ENCODE measurements at places on chromosomes 5 and 9.

- DNase-seq: no peak
Observed at GRCh38 chr5:65366655-65367054, 115.1 kb downstream of the ADAMTS6 start.

DNA sequence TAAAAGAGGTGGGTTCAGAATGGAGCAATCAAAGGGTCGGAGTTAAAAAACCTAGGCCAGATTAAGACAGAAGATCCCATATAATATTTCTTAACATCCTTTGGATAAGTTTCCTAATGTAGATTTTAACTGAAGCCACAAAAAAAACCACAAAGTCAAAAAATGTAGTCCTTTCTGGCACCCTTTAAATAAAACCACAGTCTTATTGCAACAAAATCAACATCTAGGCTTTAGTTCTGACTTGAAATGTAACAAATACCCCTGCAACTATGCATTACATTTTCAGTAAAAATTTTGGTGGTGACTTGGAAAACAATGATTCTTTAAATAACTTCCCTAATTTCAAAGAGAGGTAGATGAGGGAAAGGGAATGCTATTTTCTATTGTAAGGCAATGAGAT is 109.2 kb downstream of the PSAT1 start:
- DNase-seq: no peak

DNA sequence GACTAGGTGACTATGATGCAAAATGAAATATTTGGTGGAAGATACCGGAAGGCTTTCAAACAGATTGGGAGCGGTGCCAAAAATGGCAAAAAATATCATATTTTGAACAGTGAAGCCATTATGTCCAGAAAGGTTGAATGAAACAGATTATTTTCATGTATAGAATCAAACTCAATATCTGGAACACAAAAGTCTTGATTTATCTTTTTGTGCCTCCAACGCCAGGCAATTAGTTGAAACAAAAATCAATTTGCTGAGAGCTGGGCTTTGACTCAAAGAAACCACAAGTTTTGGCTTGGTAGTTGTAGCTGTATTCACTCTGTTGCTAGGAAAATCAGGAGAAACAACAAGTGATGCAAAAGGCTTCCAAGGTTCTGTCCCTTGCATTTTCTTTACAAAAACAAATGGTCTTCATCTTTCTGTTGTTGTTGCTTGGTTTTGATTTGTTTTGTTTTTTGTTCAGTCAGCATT is 421.7 kb upstream of the TYRP1 start:
- DNase-seq: no peak

DNA sequence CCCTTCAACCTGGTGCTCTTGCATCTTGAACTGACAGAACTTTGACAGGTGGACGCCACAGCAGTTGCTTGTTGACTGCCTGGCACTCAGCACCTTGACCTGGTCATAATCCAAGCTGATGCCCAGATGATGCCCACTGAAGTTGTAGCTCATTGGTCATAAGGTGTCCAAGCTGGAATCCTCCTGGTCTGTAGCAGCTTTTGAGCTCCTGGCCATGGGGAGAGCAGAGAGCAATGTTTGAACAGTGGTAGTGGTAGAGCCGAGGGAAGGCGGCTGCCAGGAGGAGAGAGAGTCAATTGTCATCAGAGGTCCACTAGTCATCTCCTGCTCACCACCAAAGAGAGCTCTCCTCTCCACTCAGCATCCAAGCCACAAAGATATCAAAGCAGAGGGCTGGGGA is 23.3 kb downstream of the CSF2 start:
- no peak for DNase-seq

- DNase-seq: no peak
Observed at GRCh38 chr5:8381972-8382371, 513.0 kb downstream of the MTRR start.

DNA sequence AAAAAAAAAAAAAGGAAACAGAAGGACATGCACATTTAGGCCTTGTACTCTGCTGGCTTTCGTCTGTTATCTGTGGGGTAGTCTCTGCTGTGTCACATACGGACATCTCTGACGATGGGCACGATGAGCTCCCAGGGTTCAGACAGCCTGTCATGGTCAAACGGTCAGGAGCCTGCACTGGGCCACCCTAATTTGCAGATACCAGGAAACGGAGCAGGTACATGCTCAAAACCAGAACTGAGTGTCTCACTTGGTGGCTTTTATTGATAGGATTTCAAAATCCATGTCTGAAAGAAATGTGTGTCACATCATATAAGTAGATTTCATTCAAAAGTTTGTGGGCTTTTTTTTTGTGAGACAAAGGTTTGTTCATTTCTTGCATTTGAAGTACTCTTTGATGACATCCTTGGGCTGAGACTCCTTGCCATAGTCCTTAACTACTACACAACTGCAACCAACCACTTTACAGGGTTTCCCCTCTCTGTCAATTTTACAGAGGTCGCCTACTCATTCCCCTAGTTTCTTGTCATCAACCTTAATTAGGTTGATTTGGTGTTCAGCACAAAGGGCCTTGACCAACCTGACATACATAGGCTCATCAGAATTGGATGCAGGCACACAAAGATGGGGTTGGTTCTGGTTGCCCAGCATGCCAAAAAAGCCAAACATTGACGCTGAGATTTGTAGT is 9.0 kb downstream of the CKMT2 start:
- DNase-seq: no peak

DNA sequence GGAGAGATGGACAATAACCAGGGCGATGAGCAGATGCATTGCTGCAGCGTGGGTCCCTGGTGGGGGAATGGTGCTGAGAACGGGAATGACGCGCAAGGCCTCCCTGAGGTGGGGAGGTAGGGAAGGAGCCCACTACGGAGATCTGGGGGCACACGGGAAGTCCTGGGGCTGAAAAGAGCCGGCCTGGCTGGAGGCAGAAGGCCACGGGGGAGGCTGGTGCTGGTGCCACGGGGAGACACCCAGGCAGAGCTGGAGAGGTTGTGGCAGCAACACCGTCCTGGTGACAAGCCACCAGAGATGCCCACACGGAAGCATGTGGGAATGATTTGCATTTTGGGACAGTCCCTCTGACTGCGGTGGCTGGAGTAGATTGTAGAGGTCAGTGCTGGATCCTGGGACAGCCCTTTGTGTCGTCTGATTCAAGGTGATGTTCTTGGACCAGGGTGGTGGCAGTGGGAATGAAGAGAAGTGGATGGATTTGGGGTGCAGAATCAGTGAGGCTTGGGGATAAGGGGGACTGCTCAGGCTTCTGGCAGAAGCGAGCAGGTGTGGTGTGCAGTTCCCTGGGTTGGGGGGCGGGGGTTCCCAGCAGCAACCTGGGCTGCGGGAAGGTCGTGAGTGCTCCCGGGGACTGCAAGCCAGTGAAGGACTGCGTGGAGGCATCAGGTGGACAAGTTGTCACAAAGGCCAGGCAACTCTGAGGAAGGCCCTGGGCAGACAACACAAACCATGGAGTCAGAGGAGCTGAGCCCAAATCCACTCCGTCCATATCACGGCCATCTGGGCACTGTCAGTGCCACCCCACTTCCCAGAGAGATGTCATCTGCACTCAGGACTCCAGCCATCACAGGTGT is 25.2 kb upstream of the CNOT6 start:
- DNase-seq: no peak

- DNase-seq: no peak
Observed at GRCh38 chr5:104080646-104081175, 518.1 kb upstream of the NUDT12 start.

DNA sequence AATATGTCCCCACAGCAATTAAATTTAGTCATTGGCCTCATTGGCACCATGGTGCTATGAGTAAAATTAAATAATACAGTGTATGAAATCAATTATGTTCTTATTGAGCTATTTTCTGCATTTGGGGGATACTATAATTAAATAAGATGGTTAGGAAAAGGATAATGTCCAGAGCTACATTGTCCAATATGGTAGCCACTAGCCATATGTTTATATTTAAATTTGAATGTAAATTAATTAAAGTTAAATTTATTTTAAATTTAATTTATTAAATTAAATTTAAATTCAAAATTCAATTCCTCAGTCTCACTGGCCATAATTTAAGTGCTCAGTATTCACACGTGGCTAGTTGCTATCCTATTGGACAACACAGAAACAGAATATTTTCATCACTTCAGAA is 115.7 kb downstream of the SPATA31D1 start:
- no peak for DNase-seq

GRCh38 chr9:134655586-134656333 is 14.2 kb downstream of the COL5A1 start:
- no peak for DNase-seq

GRCh38 chr5:64532212-64532611 is 26.4 kb downstream of the RGS7BP start:
- DNase-seq: no peak

- DNase-seq: no peak
Observed at GRCh38 chr9:32899761-32900160, 101.7 kb downstream of the APTX start.

DNA sequence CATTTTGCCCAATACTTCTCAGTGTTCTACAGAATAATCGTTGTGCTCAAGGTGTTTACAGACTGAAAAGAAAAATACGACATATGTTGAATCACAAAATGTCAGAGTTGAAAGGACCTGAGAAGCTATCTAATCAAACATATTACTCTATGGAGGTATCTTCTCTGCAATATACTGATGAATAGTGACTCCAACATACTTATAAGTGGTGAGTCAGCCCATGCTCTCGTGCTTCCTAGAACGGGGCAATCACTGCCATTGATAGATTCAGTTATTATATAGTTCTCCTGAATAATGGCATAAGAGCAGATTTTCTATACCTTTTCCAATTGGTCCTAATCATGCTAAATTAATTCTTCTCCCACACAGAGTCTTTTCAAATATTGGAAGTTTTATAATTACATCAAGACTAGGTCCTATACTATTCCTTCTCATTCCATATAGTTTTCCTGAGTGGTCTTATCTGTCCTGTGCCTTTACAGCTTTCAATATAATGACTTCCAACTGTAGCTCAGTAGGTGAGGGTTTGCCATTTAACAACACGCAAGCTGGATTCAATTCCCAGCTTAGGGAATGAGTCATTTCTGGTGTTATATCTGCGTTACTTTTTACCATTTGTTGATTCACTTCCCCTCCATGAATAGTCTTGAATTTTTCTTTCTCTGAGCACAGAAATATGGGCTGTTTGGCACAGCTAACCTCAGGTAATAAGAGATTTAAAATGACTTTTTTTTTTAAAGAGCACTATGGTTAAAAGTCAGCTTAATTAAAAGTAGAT is 81.1 kb downstream of the PLK2 start:
- DNase-seq: no peak

- no peak for DNase-seq
Observed at GRCh38 chr9:116958881-116959280, 271.8 kb downstream of the TRIM32 start.

Measured in effector CD8-positive, alpha-beta T cell (primary cell).